ENCODE measurements at places on chromosomes 1 and 21.
A peak's percentile ranks its signal among the peaks of the same experiment; 100 is the strongest.

GRCh38 chr1:175221557-175222175 is 29.1 kb upstream of the KIAA0040 start:
- DNase-seq = peak; percentile 16

DNA sequence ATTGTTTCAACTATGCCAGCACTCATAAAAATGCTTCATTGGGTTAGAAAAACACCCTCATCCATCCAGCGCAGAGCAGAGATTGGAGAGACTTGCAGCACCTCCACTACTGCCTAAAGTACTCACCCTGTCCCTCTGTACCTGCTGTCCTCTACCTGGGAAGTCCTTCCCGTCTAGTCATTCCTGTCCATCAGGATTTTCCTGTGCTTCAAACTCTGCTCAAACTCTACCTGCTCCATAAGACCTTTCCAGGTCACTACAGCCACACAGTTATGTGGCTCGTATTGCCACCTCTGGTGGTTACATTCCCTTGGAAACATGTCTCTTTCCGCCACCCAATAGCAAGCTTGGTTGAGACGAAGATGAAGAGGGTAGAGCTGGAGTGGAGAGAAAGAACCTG is 7.2 kb downstream of the OVGP1 start:
- DNase-seq = no peak

- no peak for DNase-seq
Measured at GRCh38 chr1:117683571-117684285, 77.9 kb downstream of the TENT5C start.

DNA sequence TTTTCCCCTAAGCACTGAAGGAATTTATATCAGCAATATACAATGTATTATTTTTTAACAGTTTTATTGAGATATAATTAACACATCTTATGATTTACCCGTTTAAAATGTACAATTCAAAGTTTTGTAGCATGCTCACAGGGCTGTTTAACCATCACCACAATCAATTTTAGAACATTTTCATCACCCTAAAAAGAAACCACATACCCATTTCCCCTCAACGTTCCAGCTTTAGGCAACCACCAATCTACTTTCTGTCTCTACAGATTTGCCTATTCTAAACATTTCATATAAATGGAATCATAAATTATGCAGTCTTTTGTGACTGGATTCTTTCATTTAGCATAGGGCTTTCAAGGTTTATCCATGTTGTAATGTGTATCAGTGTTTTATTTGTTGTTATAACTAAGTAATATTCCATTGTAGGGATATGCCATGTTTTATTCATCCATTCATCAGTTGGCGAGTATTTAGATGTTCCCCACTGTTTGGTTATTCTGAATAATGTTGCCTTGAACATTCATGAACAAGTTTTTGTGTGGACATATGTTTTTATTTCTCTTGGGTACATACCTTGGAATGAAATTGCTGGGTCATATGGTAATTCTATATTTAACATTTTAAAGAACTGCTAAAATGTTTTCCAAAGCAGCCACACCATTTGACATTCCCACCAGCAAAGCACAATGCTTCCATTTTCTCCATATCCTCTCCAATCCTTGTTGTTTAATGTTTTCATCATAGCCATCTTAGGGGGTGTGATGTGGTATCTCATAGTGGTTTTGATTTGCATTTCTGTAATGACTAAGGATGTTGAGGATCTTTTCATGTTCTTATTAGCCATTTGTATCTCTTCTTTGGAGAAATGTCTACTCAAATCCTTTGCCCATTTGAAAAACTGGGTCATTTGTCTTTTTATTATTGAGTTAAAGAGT is 188.5 kb downstream of the TM2D1 start:
- no peak for DNase-seq

- DNase-seq = no peak
Measured at GRCh38 chr1:119895102-119895501, 1.2 kb downstream of the ADAM30 start.

DNA sequence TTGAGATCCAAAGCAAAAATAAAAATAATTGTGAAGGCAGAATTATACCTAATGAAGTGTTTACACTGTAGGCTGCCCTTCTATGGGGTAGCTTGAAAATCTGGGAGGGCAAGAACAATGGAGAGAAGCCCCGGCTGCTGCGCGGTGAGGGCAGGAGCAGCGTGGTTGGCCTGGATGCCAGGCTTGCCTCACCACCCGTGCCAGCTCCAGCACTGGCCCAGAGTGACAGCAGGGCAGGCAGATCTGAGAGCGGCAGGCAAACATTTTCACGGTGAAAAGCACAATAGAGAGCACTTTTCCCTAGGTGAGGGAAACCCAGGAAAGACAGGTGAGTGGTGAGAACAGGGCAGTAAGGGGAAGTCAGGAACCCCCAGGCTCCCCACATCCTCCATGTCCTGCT is 1.4 kb downstream of the PROK1 start:
- no peak for DNase-seq

- peak; percentile 76 for DNase-seq
Measured at GRCh38 chr1:156281693-156282478, 739 bp downstream of the SMG5 start.

DNA sequence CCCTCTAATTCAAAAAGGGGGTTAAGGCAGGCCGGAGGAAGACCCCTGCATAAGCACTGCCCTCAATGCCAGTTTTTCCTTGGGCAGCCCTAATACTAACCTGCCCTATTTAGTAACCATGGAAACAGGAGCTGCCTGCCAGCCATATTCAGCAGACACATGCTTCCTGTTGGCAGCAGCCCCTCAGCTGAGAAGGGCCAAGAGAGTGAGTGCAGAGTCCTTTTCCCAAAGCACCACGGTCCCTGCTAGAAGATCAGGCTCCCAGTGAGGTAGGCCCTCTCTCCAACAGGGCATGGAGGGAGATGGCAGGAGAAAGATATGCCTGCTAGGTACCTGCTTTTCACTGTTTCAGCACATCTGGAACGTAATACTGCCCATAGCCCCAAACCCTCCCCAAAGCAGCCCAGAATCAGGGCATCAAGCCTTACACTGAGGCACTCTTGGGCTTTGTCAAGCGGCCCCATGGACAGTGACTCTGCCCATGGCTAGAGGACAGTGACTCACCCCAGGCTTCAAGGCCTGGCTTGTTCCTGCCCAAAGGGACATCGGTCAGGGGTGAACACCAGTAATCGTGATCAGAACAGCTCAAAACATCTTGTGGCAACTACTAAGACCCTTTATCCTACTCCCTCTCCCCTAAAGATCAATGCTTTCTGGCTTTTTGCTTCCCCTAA is 64.5 kb downstream of the BCAR3 start:
- DNase-seq = peak; percentile 74

GRCh38 chr1:39159224-39160036 is 45.1 kb upstream of the MACF1 start:
- no peak for DNase-seq

DNA sequence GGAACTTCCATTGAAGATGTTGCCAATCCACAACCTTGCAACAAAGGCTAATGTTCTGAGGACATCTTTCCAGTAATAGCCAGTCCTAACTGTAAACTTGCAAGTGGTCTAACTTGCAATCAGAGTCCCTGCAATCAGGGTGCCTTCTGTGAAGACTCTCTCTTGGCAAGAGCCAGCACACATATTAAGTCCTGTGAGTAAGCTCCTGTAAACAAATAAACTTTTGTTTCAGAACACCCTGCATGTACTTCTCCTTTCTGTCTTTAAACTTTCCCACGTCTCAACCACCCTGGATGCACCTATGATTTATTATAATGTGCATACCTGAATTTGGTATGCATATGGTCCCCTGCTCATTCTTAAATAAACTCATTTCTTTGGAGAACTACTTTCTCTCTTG is 9.1 kb downstream of the GBP7 start:
- no peak for DNase-seq

DNA sequence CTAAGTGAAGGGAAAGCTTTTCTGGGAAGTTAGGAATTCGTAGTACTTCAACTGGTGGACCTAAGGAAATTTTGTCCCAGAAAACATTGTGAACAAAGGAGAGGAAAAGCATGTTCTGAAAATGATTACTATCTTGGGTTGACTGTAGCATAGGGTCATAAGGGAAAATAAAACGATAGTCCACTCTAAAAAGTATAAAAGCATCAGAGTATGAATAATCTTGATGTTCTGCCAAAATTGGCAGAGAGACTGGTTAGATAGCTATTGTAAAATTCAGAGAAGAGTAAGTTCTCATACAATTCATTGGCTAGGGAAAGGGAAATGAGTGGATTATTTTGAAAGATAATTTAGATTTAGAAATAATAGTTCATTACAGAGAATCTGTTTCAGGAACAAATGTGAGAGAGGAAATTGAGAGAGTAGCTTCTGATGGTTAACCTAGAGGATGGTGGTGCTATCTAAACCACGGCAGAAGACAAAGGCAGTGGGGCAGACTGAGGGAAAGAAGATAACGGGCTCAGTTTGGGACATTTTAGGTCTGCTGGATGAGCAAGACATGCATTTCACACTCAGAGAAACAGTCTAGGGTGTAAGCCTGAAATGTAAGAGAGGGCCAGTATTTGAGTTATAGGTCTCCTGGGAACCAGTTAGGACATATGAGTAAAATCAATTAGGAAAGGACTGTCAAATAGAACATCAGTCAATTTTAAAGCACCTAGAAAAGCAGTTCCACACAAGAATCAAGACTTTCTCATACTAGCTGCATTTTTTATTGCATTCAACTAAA is 799.3 kb upstream of the CXADR start:
- DNase-seq = no peak

GRCh38 chr21:39326607-39327307 is 13.3 kb upstream of the BRWD1 start:
- DNase-seq = no peak

DNA sequence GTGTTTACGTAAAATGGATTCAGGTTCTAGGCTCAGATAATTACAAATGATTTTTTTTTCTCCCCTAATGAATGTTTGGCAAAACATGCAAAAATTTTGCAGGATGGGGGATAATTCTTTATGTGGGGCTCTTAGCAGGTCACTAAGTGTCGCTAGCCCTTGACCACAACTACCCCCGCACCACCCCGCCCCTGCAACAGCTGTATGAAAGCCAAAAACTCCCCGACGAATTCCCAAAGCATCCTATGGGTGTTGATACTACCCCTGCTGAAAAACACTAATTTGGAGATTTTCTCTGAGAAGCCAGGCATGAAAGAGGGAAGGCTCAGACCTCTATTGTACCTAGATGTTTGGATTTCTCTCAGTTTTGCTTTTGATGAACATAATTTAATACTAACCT is 243.0 kb downstream of the TRABD2B start:
- no peak for DNase-seq

- DNase-seq = no peak
Measured at GRCh38 chr1:117544509-117545109, 61.2 kb upstream of the TENT5C start.

GRCh38 chr1:233244183-233244582 is 51.3 kb downstream of the PCNX2 start:
- peak; percentile 24 for DNase-seq

DNA sequence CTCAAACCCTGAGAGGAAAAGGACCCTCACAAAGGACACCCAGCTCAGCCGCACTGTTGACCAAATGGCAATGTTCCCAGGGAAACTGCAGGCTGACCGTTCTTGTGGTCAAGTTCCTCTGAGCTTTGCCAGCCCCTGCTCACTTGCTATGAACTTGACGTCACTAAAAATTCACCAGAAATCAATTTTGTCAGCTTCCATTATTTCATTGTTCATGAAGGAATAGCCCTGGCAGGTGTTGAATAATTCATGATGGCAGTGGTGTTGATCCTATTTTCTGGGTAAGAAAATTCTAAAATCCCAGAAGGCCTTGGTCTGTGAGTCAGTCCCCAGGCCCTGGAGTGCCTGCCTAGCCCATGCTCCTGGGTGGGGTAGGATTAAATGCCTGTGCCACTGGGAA is 318.9 kb downstream of the ZNF326 start:
- DNase-seq = no peak

DNA sequence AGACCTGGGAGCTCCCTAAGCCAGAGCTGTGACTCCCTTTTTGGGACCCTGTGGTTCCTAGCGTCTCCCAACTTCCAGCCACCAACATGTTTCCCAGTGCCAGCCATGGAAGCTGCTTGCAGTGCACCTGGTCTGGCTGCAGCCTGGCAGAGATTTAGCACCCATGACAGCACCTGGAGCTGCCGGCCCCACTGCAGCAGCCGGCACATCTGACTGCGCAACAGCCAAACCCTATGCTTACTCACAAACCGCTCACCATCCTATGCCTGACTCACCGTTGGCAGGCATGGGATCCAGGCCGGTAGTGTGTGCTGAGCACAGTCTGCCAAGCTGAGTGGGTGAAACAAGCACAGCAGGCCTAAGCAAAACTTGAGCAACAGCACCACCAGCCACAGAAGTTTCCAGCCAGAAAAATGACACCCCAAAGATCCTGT is 435.9 kb upstream of the PRMT6 start:
- peak; percentile 16 for DNase-seq

DNA sequence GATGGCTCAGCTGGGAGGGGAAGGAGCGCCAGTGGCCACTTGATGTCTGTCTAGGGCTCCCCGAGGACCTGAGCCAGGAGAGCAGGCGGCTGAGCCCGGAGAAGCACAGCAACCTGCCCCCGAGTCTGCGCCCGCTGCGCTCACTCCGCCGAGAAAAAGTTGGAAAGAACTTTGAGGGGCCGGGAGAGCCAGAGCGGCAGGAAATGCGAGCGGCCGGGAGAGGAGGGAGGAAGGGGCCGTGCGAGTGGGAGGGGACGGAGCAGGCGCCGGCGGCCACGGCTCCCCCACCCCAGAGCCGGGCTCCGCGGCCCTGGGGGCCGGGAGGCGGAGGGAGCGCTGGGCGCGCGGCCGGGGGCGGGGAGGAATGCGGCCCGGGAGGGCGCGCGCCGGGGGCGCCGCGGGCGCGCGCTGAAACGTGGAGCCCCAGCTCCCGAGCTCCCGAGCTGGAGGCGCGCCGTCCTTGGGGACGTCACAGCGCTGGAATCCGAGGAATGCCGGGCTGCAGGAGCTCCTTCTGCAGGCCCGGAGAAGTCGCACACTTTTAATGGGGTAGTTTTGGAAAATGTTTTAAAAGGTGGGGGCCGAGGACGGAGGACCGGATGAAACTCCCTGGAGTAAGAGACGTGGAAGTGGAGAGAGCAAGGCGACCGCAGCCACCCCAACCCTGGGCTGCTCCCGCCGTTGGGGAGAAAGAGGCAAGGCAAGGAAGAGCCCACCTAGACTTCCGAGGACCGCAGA is at the start of gene PTPN14:
Gene PTPN14, minus strand, starts transcription at position 167 of the 738 bp plus-strand sequence. CDS start 86,799 bp downstream, outside the sequence.
- DNase-seq = peak; percentile 83

DNA sequence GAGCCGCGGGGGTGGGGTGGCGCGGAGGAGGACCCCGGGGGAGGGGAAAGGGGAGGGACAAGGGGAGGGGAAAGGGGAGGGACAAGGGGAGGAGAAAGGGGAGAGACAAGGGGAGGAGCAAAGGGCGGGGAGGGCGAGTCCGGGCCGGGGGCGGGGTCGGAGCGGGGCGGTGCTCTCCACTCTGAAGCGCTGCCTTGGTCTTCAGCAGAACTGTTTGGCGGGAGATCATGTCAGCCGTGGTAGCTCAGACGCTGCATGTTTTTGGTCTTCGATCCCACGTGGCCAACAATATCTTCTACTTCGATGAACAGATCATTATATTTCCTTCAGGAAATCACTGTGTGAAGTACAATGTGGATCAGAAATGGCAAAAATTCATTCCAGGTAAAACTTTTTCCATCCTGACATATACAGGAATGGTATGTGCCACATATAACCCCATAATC is 420 bp downstream of the CFAP57 start:
- peak; percentile 88 for DNase-seq

GRCh38 chr1:205287767-205288559 is 33.6 kb downstream of the NUAK2 start:
- DNase-seq = peak; percentile 31

GRCh38 chr1:151166505-151166956 is 587 bp downstream of the SCNM1 start:
- peak; percentile 50 for DNase-seq
